ENCODE measurements at places on chromosomes 1 and 21.

GRCh38 chr1:85321237-85321964 is 45.0 kb upstream of the BCL10 start:
- peak; percentile 56 for DNase-seq

DNA sequence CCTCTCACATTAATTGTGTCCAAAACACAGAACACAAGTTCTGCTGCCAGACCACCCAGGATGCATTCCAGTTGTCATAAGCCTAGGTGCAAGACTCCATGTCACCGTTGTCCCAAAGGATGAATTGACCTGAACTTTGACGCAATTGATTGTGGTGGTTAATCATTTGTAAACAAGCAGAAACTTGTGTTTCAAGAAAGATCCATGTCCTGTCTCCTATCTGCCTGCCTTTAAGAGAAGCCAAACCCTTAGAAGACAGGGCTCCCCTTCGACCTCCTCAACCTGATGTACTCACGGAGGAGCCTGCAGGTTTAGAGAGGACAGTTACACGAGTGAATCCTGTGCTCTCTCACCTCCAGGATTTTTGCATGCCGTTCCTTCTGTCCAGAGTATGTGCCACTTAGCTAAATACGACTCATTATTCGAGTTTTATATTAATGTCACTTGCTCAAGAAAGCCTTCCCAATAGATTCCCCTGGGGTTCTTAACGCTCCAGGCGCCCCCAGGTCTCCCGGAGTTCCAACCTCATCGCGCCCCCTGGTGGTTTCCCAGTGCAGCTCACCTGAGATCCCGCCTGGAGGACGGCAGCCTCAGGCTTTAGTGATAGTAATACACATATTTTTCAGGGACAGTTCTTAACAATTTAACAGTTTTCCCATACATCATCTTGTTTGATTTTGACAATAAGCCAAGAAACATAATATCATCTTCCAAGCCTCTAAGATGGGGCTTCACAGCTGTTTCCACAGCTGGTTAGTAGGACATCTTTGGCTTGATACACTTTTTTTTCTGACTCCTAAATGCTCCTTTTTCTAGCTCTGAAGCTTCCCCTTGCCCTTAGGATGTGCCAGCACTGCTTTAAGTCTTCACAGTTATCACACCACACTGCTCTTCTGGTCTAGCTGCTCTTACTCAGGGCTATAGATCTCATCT is 2.4 kb upstream of the C8B start:
- DNase-seq: no peak

GRCh38 chr1:214473862-214474261 is 77.5 kb downstream of the PTPN14 start:
- DNase-seq: no peak

DNA sequence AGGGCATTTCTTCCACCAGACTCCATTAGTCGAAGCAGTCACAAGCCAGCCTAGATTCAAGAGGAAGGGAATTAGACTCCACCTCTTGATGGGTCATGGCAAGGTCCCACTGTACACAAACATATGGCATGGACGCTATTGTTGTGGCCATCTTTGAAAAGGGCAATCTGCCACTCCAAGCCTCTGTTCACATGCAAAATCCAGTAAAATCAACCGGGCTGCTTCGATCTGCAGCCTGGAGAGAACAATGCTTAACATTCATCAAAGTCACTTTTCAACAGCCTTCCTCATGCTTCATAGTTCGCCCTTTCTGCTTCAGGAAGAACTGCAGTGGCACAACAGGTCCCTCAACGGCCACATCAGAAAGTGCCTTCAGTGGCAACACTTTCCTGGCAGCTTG is 28.0 kb upstream of the GJB5 start:
- DNase-seq: no peak

DNA sequence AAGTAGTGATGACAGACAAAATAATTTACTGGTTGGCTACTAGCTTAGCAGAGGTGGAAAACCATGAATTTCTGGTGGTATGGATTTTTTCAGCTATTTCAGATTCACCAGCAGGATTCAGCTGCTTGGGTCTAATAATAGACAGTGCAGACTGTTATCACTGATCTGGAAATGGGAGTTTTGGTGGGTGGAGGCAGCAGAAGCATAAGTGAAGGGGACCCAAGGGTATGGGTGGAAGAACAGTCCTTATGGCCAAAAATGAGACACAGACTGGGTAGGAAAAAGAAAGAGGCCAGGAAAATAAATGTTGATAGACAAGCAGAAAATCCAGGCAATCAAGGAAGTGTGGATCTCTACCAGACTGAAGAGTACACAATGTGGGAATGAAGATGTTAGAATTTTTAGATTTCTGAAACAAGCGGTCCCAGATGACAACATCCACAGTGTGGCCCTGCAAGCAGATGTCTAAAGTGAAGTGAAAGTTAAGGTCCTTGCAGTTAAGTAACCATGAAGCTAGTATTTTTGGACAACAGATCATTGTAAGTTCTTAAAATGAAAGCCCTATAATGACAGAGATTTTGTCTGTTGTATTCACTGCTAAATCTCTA is 24.7 kb downstream of the LYST start:
- DNase-seq: no peak

DNA sequence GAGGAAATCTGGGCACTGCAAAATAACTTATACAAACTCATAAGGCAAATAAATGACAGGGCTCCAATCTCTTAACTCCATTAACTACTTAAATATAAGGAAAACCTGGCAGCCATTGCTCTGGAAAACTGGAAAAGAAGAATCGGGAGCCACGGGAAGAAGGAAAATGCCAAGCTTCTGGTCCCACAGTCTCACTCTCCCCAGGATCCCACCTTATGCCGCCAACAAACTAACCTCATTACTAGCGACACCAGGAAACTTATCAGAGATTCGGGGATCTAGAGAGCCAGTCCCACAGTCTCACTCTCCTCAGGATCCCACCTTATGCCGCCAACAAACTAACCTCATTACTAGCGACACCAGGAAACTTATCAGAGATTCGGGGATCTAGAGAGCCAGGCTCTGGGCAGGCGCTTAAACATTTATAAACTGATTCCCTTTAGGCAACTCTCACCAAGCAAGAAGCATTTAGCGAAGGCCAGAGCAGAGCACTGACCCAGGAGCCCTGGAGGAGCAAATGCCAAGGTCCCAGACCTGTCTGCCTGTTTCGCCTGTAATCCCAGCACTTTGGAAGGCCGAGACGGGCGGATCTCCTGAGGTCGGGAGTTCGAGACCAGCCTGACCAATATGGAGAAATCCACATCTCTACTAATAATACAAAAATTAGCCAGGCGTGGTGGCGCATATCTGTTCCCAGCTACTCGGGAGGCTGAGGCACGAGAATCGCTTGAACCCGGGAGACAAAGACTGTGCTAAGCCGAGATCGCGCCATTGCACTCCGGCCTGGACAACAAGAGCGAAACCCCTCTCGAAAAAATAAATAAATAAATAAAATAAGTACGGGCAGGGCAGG is 720 bp downstream of the PSMB2 start:
- DNase-seq: no peak

DNA sequence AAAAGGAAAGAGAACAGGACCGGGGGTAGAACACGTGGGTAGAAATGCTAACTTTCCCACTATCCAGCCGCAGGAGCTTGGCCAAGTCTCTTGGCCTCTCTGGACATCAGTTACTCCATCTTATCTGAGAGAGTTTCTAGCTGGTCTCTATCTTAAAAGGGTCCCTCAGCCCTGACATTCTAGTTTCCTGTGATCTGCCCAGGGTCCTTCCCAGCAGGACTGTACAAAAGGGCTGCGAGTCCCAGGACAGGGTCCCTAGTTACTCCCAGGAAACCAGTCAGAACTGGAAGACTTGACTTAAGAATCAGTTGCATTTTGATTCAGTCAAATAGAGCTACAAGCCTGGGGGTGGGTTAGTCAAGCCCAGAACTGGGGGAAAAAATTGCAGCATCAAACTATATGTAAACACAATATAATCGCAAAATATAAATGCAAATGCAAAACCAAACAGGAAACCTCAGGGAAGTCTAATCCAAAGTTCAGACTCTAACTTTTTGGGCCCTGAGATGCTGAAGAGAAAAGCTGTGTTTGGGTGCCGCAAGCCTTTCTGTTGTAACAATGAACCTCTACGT is 2.9 kb downstream of the ASAP3 start:
- no peak for DNase-seq

- DNase-seq: no peak
These were observed 94.5 kb upstream of the RAVER2 start for GRCh38 chr1:64650411-64650810.

DNA sequence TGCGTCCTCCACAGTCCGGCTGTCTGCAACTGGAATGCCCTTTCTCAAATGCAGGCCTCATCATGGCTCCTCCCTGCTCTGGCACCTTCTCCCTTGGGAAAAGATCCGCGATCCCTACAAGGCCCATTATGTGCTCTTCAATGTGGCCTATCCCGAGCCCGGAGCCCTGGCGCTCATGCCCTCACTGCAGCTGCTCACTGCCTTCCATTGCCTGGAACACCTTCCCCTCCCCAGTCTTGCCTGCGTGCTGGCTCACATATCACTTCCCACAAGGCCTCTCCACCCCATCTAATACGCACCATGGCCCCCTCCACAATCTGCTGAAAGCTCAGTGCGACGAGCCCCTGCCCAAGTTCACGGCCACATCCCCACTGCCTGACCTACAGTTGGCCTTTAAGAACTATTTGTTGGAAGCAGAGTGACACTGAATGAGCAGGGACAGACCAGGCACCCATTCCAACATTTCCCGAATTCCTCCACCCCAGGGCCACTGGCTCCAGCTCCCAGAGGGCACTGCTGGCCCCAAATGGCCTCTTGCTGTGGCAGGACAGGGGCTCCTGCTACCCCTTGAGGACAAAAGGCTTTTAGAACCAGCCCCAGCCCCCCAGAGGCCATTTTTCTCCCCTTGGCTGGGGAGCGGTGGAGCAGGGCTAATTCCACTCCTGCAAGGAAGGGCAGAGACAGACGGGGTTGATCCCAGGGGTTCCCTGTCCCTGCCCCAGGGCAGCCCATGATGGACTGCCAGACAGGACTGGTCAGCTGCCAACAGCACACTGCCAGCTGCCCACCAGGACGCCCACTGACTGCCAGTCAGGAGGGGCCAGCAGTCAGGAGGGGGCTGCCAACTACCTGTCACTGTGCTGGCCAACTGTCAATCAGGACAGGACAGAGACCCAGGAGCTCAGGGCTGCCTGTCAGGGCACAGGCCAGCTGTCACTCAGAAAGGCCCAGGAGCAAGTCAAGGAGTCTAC is 64.8 kb downstream of the DHRS3 start:
- no peak for DNase-seq

- DNase-seq: no peak
These were observed 16.0 kb downstream of the TEX35 start for GRCh38 chr1:178528953-178529335.

DNA sequence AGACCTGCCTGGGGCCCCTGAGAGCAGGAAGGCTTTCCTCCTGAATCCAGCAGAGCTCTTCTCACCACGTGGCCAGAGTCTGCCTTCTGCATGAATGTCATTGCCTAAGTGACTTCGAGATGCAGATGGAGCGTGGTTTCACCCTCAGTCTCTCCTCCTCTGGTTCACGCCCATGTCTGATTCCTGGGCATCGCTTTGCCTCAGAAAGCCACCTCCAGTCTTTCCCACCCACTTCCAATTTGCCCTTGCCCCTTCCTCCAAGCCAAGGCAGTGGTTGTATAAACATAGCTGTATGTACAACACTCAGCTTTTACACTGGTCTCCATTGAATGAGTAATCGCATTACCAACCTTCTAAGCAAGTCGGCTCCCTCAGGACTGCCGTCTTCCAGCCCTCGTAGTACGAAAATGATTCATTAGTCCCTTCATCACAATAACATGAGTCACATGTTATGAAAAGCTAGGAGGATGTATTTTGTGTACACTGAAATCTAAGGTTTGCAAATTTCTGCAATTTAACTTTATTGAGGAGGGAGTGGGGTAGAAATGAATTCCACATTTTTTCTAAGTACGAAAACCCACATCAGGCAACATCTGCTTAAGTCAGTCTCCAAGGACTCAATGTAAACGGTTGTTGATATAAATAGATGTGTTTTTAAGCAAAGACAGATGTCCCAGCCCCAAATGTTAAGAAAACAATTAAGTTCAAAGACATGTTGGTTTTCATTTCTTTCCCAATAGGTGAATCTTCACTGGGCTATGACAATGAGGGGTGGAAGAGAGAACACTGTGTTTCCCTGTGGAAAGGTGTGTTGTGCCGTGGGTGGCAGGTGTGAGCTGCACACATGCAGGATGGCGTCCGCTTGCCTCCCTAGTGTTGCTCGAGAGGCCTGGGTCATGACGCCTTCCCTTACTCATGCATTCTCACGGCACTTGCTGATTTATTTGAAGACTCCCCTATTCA is 32.3 kb upstream of the ETS2 start:
- peak; percentile 96 for DNase-seq

GRCh38 chr1:19884312-19884711 is 2.1 kb downstream of the OTUD3 start:
- peak; percentile 54 for DNase-seq

DNA sequence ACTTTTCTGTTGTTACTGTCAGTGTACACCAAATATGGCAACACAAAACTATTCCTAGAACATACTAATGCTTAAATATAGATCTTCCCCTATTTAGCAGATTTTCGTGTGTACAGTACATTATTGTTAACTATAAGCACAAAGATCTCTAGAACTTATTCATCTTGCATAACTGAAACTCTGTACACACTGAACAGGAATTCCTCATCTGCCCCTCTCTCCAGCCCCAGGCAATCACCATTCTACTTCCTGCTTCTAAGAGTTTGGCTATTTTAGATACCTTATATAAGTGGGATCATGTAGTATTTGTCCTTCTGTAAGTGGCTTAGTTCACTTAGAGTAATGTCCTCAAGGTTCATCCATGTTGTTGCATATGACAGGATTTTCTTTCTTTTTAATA is 4.5 kb upstream of the RGL1 start:
- peak; percentile 47 for DNase-seq

GRCh38 chr1:7356079-7356478 is 415.0 kb upstream of the VAMP3 start:
- no peak for DNase-seq

GRCh38 chr1:80359666-80360065 is 1353.1 kb upstream of the ADGRL4 start:
- no peak for DNase-seq

- DNase-seq: no peak
These were observed 120.2 kb downstream of the CAPN8 start for GRCh38 chr1:223545343-223545742.

- DNase-seq: peak; percentile 15
These were observed 106.5 kb downstream of the RGS7 start for GRCh38 chr1:241250465-241250864.

GRCh38 chr1:93552741-93553455 is 105.0 kb downstream of the FNBP1L start:
- DNase-seq: peak; percentile 71

GRCh38 chr1:82777240-82777639 is 976.5 kb downstream of the ADGRL2 start:
- no peak for DNase-seq

DNA sequence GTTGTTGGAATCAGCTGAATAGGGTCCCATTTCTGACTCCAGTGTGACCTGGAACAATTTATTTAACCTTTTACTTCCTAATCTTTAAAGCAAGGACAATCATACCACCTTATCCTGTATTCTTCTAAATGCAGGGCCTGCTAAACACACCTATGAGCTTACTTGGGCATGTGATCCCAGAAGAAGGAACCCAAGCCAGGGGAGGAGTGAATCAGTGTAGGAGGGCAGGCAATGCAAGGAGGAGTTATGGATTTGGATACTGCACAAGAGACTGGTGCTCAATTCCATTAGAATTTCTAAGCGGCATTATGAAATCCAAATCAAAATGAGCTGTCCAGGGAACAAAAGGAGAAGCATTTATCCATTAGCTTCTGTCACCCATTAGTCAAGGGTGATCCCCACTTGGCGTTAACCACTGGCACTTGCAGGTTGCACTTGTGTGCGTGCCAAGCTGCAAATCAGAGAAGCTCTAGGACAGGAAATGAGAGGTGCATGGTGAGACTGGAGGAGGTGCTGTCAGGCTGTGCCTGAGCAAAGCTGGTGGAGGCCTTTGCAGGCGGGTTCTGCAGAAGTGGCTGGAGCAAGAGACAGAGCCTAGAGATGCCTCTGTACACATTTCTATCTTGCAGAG is 297.2 kb upstream of the PLXNA2 start:
- DNase-seq: peak; percentile 62

All from epithelial cell of esophagus (primary cell).